ENCODE measurements at places on chromosomes 7 and 10.

DNA sequence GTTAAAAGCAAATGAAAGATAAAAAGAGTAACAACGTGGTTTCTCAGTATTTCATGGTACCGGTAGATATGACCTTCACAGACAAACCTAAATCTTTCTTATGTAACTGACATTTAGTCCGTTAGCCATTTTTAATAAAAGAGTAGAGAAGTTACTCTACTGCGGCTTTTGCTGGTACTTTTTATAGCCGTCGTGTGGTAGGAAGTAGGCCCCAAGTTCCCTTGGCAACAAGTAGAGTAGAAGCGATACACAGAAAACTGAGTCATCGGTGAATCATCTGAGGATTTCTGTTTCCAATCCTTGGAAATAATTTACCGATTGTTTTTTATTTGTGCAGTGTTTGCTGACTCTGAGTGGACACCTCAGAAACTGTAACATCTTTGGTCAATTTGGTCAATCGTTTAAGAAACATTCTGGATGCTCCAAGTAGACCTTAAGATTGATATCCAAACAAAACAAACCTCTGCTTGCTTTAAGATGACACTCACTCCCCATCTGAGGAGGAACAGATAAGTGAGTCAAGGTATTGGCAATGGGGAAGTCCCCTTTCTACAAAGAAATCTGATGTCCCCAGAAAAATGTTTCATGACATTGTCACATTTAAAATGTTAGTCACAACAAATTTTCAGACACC lies 63.9 kb upstream of the AHR start:
- peak; percentile 89 for DNase-seq

DNA sequence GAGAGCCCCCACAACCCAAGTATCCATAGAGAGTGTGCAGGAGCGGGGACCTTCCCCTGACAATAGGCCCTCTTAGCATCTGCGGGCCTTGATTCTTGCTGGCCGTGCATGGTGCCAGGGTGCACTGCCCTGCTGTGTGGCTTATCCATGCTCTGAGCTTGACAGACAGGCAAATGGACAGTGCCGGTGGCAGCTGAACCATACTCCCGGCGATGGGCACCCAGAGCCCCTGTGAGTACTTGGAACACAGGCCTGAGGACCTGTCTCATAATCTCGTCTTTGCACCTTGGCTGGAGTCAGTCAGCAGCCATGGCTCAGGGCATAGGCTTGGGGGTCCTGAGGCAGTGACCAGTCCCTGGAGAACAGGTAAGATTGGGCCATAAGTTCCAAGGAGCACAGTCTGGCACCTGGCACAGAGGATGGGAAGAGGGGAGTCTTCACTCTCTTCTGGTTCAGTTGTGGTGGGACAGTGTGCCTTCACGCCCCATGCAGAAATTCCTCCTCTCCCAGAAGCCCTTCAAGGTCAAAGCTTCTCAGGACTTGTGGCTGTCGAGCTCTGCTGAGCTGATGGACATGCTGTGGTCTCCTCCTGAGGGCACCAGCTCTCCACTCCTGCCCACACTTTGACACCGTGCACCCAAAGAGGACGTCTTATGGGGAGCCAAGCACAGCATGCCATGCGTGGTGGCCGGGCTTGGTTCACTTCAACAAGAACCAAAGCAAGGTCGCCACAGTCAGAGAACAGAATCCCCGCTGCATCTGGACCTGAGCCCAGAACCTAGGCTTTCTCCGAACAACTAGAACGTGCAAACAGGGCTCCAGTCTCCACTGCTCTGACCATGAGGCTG lies 59.4 kb upstream of the CAMK2B start:
- DNase-seq = no peak

GRCh38 chr7:151448261-151449252 lies 8.6 kb upstream of the CRYGN start:
- peak; percentile 81 for DNase-seq

DNA sequence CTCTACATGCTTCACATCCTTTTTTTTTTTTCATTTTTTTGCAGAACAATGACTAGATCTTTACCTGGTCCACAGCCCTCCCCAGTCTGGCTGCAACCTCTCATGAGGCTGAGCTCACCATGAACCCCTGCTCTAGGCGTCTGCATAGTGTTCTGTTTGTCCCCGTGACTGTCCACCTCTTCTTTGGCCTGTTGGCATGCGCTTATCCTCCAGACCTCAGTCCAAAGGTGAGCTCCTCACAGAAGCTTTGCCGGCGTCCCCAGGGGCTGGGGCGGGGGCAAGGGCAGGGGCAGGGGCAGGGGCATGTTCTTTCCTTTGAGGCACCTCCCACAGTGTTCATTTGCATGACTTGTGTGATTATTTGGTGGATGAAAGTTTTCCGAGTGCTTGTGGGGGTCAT lies 218.4 kb upstream of the ZNF32 start:
- no peak for DNase-seq

DNA sequence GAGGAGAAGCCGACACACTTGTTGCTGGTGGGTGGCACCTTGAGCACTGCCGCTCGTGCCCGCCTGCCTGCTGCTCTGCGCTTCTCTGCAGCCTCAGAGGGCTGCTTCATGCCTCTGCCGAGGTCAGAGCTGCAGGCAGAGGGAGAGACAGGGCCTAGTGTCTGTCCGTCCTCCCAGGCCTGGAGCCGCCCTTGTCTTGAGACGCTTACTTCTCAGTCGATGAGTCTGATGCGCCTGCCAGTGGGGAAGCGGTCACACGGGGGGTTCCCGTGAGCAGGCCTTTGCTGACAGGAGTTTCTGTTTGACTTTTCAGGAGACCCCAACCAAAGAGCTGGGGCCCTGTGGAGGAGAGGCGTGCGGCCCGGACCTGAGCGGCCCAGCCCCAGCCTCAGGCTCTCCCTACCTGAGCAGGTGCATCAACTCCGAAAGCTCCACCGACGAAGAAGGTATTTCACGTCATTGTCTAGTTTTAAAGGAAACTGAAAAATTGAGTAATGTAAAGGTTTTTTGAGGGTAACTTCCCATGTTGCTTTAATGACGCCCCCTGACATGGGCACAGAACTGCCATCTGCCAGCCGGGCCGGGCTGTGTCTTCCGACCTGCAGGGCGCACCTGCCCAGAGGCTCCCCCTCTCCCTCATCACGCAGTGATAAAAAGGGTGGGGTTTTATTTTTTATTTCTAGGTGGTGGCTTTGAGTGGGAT lies 7.8 kb upstream of the BHLHA15 start:
- no peak for DNase-seq

- DNase-seq = peak; percentile 23
Observed at GRCh38 chr7:34675749-34676374, 17.8 kb downstream of the NPSR1 start.

DNA sequence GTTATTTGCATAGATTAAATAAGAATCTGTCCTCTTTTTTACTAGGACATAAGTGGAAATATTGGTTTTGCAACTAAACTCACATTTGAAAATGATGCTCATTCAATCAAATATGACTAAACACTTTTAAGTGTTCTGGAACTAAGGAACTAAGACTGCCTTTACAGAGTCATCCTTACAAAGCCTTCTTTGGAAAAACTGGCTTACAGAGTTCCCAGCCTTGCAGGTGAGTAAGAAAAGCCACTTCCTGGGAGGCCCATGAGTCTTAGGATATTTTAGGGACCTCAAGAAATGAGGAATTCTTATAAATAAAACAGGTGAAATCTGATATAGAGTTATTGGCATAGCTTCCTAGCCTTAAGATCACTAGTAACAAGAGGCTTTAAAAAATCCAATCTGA lies 135.5 kb downstream of the ALOX5 start:
- no peak for DNase-seq

DNA sequence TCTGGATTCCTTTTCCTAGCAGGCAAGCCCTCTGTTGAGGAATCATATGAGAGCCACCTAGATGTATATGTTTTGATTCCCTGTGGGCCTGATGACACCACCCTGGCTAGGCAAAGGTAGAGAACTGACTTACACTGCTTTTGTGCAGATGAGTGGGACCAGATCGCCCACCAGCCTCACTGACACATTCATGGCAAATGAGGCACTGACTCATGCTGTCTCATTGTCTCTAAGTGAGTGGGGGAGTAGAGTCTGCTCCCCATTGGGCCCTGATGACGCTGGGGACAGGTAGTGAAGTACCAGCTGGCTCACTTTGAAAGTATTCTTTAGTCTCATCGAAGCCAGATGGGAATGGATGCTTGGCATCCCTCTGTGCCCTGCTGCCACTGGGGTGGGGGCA lies 326.3 kb downstream of the ABCA13 start:
- DNase-seq = no peak

DNA sequence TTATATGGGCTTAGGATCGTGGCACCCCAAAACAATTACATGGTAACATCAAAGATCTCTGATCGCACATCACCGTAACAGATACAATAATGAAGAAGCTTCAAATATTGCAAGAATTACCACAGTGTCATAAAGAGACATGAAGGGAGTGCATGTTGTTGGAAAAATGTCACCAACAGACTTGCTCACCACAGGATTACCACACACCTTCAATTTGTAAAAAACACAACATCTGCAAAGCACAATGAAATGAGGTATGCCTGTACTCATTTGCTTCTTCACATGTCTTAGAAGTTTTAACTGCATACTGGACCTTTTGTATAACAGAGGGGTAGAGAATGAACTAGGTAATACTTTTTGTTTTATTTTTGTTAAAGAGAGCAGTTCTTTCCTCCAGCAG lies 96.6 kb downstream of the TPST1 start:
- DNase-seq = no peak

GRCh38 chr7:80259-81067 lies 111.9 kb upstream of the FAM20C start:
- no peak for DNase-seq

DNA sequence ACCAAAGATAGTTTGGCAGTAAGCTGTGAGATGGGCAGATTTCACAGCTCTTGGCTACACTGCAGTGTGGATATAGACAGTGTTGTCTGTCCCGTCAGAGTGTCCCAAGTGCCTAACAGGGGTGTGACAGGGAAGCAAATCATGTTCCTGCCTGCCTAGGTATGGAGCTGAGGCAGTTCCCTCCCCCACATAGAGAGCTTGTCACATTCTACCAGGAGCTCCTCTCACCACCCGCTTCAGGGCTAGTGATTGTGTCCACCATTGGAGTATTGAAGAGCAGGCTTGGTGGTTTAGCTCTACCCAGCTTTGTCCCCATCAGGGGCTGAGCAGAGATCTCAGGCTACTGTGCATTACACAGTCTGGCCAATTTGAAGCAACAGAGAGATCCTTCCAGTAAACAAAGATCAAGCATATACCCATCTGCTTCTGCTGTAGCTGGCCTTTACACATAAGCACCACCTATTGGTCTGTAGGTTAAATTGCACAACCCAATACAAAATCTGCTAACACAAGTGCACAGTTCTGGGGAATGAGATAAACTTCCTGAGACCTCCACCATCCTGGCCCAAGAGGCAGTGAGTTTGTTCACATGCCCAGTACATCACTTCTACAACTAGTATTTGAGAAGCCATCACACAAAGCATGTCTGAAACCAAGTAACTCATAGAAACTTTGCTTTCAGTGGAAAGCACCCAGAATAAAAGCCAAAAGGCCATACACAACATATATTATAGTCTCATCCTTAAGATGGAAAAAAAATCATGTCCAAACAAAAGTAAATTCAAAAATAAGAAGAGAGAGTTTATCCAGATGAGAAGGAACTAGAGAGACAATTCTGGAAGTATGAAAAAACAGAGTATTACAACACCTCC lies 67.3 kb downstream of the GLCCI1 start:
- peak; percentile 64 for DNase-seq

DNA sequence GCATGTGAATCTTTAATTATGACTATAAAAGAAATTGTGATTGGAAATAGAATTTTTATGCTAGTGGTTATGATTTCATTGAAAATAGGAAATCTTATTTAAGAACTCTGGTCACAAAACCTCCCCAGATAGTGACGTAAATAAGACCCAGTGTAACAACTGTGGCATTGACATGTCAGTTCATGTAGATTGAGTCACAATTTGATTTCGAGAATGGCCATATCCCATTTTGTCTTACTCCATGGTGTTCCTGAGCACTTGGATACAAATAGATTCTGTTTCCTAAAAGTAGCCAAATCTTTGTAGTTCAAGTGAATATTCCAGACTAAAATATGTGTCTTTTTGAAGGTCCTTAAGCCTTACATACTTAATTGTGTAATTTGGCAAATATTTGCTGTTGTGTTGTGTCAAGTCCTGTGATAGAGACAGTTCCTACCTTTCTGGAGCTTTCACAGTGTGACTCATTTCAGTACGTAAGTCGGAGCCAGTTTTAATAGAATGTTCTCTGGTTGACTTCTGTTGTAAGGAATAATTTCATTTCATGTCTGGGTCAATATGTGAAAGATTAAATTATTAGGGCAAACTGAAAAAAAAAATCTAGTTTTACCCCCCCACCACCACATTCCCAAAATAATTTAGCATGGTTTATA lies 37.1 kb upstream of the TOMM7 start:
- DNase-seq = no peak

DNA sequence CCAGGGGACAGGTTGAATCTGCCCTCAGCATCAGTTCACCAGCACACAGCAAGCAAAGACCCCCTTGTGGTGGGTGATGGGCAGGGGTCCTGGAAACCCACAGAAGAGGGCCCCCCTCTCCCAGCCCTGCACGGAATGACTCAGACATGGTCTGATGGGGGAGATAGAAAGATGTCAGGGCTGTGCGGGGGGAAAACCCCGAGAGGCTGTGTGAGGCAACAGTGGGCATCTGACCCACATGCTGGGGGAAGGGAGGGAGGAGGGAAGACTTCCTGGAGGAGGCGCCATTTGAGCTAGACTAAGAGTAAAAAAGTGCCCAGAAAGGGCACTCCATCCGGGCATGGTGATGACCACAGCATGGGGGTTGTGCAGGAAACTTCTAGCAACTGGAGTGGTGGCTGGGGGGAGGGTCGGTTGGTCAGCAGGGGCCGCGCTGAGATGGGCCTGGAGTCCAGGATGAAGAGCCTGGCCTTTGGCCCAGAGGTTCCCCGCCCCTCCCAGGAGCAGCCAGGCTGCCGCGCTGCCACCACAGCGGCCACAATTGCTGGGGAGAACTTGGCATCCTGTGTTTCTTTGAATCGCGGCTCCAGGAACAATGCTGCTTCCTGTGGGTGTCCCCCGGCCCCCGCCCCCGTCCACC lies 2.5 kb downstream of the LFNG start:
- DNase-seq = peak; percentile 80

GRCh38 chr10:93867525-93867924 lies 26.3 kb upstream of the SLC35G1 start:
- no peak for DNase-seq

DNA sequence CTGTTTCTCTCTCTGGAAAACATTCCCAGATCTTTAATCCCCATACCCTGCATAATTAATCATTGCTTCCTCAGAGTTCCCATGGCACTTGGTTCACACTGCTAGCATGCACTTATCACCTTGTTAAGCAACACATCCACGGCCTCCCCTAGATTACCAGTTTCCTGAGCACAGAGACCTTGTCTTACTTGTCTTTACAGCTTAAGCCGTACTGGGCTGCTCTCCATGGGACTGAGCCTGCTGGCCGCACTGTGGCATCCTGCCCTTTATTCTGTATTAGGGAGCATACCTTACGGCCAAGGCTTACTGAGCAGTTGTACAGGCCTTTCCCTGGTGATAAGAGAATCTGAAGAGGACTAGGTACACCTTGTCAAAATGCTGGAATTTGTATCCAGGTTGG lies 190.2 kb downstream of the REEP3 start:
- no peak for DNase-seq

- DNase-seq = no peak
Observed at GRCh38 chr10:116747325-116747724, 5.0 kb upstream of the HSPA12A start.
